ENCODE measurements at places on chromosomes 6 and 20.
A peak's percentile ranks its signal among the peaks of the same experiment; 100 is the strongest.

- DNase-seq: no peak
Measured at GRCh38 chr6:14573267-14573666, 455.7 kb downstream of the CD83 start.

- no peak for DNase-seq
Measured at GRCh38 chr6:151627689-151628444, 134.1 kb downstream of the CCDC170 start.

DNA sequence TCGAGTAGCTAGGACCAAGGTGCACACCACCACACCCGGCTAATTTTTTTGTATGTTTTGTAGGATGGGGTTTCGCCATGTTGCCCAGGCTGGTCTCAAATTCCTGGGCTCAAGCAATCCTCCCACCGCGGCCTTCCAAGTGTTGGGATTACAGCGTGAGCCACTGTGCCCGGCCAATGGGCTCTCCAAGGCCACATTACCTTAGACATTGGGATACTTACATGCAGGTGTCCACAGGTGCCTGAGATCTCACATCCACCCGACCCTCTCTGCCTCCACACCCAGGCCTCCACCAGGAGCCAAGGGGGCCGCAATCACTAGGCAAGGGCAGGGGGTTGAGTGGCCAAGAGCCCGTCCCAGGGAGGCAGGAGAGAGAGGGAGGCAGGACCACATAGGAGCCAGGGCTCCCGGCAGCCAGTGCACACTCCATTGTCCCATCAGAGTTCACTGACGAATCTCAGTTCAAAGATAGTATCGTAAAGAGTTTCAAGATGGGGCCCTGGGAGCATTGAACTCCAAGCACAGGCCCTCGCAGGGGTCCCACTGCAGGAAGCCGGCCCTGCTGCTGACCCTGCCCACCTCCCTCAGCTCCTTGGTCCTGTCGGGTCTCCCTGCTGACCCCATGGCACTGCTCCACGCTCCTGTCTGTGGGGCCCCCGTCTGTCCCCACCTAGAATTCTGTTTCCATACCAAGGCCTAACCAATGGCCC is 55.3 kb downstream of the SSR1 start:
- no peak for DNase-seq

GRCh38 chr20:19026121-19026878 is 186.1 kb upstream of the SLC24A3 start:
- DNase-seq: no peak

- peak; percentile 45 for DNase-seq
Measured at GRCh38 chr6:125747589-125748405, 1.6 kb upstream of the HEY2 start.

All from stomach (tissue), 19 donors.